NCI-H226 (cell line): ENCODE measurements at places on chromosomes 7 and 10.

GRCh38 chr10:74683067-74683466 lies 143.3 kb upstream of the KAT6B start:
- no peak for DNase-seq

GRCh38 chr10:50232261-50232639 lies 19.1 kb downstream of the ASAH2 start:
- no peak for DNase-seq

GRCh38 chr7:124752310-124752709 lies 13.3 kb downstream of the GPR37 start:
- peak; percentile 40 for DNase-seq

DNA sequence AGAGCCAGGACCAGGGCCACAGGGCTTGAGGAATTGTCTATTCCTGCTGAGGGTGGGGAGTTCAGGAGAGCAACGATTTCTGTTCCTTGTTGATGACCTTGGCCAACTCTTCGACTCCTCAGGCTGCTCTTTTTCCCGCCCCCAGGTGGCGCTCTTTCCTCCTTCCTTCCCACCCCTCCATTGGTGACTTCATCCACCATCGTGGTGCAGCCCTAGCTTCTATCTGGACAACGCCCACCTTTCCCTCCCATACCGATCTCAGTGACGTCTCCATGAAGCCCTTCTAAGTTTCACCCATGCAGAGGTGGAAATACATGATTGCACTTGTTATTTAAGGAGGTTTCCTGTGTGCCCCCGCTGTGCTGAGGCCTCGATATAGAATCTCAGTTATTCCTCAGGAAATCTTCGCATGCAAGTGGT lies 22.1 kb upstream of the CARD11 start:
- DNase-seq, result peak; percentile 36

- DNase-seq, result no peak
Observed at GRCh38 chr10:75472685-75473084, 41.3 kb downstream of the LRMDA start.

DNA sequence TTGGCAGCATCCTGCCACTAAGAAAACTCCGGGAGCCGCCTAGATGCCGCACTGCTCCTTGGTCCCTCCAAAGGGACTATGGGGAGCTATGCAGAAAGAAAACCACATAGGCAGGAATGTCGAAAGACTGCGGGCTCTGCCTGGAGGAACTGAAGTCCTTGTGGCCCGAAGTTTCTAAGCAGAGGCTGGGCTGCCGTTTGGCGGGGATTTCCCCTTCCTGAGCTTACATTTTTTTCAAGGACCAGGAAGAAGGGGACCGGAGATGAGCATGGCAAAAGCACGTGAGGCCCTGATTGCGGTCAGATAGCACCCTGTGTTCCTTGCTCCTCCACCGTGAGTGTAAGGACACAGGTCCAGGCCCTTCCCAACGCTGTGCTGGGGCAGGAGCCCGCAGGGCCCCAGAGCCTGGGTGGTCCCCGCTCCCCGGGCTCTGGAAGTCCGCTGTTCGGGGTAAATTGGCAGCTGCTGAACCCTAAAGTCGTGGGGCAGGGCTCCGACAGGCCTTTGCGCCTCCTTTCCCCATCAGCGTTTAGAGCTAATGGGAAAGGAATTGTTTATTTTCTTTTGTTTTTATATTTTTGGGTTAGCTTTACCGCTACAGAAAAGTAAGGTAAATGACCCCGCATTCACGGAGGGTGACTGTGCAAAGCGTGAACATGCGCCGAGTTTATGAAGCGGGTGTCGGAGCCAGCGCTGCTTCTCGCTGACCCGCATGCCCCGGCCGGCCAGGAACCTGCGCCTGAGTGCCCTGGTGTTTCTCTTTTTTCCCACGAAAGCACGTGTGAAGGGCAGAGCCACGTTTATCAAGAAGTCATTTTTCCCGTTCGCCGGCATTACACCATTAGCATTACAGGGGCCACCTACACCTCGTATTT lies 356.5 kb upstream of the ZNF32 start:
- no peak for DNase-seq

DNA sequence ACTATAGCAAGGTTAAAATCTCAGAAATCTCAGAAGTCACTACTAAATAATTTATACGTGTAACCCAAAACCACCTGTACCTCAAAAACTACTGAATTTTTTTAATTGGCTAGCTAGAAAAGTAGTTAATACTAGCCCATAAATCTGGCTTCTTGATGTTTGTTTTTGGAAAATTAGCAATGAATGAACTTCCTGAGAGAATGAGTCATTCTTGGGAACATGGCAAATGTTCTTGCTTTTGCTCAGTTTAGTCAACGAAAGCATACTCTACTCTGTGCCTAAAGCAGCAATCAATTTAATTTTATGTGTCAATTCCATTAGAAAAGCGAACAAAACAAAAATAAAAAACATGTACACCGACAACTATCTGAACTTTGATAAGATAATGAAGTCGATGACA lies 69.2 kb downstream of the SEMA3E start:
- no peak for DNase-seq

DNA sequence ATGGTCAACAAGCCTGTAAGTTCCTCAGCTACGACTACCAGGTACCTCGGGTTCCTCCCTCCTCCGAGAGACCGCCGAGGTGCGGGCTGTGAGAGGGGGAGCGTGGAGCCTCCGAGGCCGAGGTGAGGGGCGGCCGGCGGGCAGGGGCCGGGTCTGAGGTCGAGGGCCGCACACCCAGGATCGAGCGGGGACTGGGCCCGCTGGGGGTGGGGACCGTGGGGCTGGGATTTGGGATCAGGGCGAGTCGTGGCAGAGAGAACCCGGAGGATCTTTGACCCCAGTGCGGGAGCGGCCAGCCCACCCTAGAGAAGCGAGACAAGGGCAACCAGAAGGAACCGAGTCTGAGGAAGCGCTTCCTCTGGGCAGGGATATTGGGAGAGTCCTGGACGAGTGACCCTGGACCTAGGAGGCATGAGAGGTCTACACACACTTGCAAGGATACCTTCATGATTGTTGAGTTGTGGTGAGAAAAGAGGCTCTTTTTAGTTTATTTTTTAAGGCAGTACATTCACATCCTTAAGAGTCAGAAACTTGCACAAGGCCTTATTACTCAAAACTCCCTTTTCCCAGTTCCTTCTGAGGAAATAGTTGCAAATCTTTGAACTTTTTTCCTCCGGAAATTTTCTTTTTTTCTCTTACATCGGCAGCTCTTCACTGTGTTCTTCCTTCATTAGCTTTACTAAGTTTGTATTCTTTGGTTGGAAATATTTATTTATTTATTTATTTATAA lies 395 bp downstream of the ZNF487 start:
- DNase-seq, result no peak

DNA sequence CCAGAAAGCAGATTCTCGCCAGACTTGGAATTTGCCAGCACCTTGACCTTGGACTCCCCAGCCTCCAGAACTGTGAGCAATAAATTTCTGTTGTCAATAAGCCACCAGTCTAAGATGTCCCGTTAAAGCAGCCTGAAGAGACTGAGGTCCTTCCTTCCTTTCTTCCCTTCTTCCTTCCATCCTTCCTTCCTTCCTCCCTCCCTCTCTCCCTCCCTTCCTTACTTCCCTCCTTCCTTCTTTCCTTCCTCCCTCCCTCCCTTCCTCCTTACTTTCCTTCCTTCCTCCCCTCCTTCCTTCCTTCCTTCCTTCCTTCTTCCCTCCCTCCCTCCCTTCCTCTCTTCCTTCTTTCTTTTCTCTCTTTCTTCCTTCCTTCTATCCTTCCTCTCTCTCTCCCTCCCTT lies 66.4 kb downstream of the NPTX2 start:
- no peak for DNase-seq

DNA sequence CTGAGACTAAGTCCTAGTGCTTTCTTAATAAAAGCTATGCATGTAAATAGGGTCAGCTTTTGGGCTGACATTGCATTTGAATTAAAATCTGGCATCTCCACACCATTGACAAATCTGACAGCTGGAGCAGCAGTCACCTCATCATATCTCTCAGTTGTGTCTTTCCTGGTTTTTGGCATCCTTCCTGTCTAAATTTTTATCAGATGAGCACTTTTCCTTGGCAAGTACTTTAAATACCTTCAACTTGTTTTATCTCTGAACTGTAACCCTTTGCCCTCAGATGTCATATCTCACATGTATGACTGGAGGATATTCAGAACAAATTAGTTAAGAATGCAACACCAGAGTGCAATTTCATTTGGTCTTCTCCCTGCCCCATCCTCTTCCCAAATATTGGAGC lies 1066.2 kb downstream of the LRMDA start:
- DNase-seq, result peak; percentile 40
